Right forelimb (tissue), 1 donor: ENCODE measurements at places on chromosomes 16 and 17.
A peak's percentile ranks its signal among the peaks of the same experiment; 100 is the strongest.

GRCh38 chr17:44362949-44363612 lies 572 bp downstream of the FAM171A2 start:
- peak; percentile 56 for DNase-seq

DNA sequence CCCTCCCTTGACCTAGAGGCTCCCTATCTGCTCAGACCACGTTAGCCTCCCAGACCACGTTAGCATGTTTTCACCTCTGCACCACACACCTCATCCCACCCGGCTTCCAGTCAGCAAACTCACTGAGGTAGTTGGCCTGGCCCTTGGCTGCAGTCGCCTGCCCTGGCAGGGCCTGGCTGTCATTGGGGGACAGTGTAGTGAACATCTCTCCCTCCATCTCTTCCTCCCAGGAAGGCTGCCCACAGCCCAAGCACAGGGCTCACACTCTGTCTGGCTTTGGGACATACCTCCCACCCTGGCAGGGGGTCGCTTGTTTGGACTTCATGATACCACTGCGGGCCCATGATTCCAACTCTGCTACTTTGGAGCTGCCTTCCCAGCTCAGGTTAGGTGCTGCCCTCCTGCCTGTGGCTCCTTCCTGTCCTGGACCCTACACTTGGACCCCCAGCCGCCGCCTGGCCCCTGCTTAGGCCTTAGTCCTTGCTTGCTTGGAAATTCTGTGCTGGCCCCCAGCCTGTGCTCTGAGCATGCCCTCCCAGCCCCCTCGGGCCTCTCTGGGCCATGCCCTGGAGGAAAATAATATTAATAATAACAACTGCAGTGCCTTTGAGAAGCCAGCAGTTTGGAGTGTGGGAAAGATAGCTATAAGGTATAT lies 167.7 kb downstream of the COPRS start:
- no peak for DNase-seq

DNA sequence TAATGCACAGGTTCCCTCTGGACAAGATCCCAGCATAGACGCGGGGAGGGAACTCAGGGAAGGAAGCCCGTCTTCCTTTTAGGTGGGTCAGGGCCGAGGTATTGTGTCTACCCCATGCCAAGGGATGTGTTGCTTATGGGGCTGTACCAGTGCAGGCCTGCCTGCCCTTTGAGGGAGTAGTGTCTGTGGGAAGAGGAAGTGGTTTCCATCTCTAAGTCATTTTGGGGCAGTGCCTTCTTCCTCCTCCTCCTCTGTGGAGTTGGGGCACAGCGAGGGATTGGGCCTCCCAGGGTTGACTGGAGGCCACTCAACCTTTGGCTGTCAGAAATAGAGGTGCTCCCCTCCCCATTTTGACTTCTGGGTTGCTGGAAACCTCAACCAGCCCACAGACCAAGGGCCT lies 26.5 kb downstream of the GJD3 start:
- no peak for DNase-seq

DNA sequence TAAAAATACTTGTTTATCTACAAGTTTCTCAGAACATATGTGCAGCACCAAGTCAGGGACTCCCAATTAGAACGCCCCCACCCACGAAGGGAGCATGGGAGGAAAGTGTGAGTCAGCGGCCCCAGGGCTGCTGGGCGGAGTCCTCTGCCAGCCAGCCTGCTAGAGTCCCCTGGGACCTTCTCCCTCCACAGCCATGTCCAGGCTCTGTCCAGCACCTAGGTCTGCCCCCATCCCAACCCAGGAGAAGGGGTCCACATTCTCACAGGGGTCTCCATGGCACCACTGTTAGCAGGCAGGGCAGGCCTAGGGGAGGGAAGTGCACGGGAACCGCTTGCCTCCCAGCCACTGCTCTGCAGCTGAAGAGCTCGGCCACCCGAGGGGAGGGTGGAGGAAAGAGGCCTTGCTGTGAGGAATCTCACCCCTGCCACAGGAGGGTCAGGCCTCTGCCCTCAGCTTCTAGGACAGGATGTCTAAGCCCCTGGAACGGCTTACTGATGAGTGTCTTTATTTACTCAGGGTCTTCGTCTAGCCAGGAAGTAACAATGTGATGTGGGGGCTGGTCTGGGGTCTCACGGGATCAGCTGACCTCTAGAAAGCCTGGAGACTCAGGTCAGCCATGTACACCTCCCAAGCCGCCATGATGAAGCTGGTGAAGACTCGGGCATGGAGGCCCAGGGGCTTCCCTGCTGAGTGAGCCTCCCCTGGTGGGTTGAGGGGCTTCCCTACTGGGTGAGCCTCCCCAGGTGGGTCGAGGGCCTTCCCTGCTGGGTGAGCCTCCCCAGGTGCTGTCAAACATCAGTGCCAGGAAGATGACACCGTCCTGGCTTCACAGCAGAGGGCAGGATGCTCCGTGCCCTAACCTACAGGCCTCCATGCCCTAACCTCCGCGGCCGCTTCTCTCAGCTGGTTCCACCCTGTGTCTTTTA lies 190.3 kb downstream of the RBFOX3 start:
- DNase-seq = no peak

GRCh38 chr17:81239714-81240555 lies 817 bp downstream of the NDUFAF8 start:
- no peak for DNase-seq
